ENCODE measurements at places on chromosomes 5 and 9. TPM values are rescaled to one million over a fixed set of nuclear protein-coding genes. Genes with fewer than 3 reads are reported as not detected.

PCSK1 gene
- total RNA-seq = 0.29 TPM

GPR151 gene
- total RNA-seq = not detected

GCNT4 gene
- 0.29 TPM for total RNA-seq

CCIN gene
- not detected for total RNA-seq

PCDHGA8 gene
- 0.02 TPM for total RNA-seq

EIF4E1B gene
- not detected for total RNA-seq

GZMA gene
- not detected for total RNA-seq

OBP2B gene
- total RNA-seq = not detected

CYSRT1 gene
- 5.0 TPM for total RNA-seq

PCDHGB3 gene
- total RNA-seq = 0.14 TPM

MARCOL gene
- total RNA-seq = not detected

FOXD4L5 gene
- total RNA-seq = 0.06 TPM

NACC2 gene
- total RNA-seq = 38.1 TPM

GFI1B gene
- total RNA-seq = 0.09 TPM

SNX30 gene
- 4.8 TPM for total RNA-seq

PCDHB8 gene
- total RNA-seq = 0.28 TPM

JAKMIP2 gene
- total RNA-seq = not detected

SEMA4D gene
- 4.3 TPM for total RNA-seq

GNAQ gene
- total RNA-seq = 13.0 TPM

PCDHB5 gene
- total RNA-seq = 1.3 TPM

STRBP gene
- total RNA-seq = 17.2 TPM

IGFBPL1 gene
- total RNA-seq = 2.1 TPM

PCDHB2 gene
- 3.3 TPM for total RNA-seq

FOXD4 gene
- total RNA-seq = 0.13 TPM

CBY3 gene
- not detected for total RNA-seq

ASPN gene
- not detected for total RNA-seq

SOX30 gene
- total RNA-seq = not detected

ZNF483 gene
- total RNA-seq = 0.48 TPM

FOXD1 gene
- 19.4 TPM for total RNA-seq

CTNND2 gene
- total RNA-seq = not detected

GMCL2 gene
- not detected for total RNA-seq

TAF11L10 gene
- not detected for total RNA-seq

CCL27 gene
- 0.33 TPM for total RNA-seq

EPB41L4B gene
- 29.4 TPM for total RNA-seq

PAEP gene
- 0.25 TPM for total RNA-seq

DND1 gene
- 0.60 TPM for total RNA-seq
